ENCODE measurements at places on chromosomes 12 and 14.

DNA sequence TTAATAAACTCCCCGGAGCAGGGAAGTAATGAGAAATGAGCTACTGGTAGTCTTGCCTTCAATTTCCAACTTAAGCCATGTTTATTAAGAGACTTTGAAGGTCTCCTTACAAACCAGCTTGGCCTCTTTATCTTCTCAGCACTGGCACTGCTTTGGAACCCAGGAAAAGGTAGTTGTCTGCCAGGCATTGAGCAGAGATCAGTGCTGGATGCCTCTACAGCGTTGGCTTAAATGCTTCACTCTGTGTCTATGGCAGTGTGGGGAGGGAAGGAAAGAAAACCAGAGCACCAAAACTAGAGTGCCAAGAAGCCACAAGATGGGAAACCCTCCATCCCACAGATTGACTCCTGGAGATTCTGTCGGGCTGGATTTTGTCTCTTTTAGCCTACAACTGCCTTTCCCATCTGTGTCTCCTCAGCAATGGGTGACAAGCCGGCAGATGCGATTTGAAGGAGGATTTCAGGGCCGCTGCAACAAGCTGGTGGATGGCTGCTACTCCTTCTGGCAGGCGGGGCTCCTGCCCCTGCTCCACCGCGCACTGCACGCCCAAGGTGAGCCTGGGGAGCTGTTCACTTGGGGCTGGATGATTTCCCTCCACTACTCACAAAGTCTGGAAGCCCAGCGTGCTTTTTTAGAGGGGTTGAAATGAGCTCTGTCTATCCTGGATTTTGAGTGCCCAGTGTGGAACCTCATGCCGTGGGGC is 57.3 kb downstream of the FNTB start:
- no peak for DNase-seq

DNA sequence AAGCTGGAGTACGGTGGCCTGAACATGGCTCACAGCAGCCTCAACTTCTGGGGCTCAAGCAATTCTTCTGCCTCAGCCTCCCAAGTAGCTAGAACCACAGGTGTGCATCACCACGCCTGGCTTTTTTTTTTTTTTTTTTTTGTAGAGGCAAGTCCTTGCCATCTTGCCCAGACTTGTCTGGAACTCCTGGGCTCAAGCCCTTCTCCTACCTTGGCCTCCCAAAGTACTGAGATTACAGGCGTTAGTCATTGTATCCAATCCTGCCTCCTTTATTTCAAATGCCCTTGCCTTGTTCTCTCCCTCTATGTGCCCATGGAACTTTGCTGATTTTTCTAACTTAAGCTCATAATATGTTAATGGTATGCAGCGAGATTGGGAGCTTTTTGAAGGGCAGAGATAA is 49.2 kb upstream of the PRICKLE1 start:
- DNase-seq: no peak

- DNase-seq: no peak
Observed at GRCh38 chr14:23169622-23170021, 13.8 kb downstream of the SLC7A8 start.

GRCh38 chr12:108922918-108923317 is 43.0 kb downstream of the DAO start:
- no peak for DNase-seq

- DNase-seq: no peak
Observed at GRCh38 chr12:43029971-43030370, 440.4 kb upstream of the PRICKLE1 start.

- DNase-seq: peak; percentile 50
Observed at GRCh38 chr14:64196814-64197411, 97.3 kb downstream of the ESR2 start.

DNA sequence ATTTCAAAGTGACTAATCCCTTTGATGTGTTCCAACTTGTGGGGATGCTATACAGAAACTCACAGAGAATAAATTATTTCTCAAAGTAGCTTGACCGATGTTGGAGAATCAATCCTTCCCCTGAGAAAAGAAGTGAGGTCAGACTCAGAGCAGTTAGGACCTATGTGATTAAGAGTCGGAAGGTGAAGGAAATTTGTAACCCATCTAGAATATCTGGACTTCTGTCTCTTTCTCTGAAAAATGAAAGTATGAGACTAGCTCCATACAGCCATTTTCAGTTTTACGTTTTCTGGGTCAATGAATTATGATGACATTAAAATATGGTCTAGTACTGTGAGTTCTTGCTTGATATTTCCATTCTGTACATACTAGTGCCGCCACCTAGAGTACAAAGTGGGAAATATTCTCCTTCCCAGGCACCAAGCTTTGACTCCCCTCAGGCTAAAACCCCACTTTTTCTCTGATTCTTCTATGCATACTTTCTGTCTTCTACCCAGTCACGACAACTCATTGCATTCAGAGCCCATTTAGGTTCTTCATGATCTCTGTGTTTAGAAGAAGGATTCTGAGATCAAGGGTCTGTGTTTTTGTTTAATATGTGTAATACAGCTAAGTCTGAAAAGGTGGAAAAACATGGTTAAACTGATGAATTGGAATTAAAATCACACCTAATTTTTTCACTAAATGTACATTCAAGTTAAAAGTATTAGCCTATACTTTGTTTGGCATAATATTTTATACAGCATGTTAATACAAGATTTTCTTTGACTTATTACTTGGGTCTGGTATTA is 6.9 kb upstream of the NTS start:
- no peak for DNase-seq

- DNase-seq: no peak
Observed at GRCh38 chr12:88958153-88958552, 377.9 kb upstream of the KITLG start.

- no peak for DNase-seq
Observed at GRCh38 chr14:104278214-104278534, 139.8 kb downstream of the KIF26A start.

GRCh38 chr12:114293073-114293472 is 112.9 kb downstream of the TBX5 start:
- no peak for DNase-seq

GRCh38 chr12:112178796-112179195 is 53.4 kb downstream of the TRAFD1 start:
- DNase-seq: no peak

DNA sequence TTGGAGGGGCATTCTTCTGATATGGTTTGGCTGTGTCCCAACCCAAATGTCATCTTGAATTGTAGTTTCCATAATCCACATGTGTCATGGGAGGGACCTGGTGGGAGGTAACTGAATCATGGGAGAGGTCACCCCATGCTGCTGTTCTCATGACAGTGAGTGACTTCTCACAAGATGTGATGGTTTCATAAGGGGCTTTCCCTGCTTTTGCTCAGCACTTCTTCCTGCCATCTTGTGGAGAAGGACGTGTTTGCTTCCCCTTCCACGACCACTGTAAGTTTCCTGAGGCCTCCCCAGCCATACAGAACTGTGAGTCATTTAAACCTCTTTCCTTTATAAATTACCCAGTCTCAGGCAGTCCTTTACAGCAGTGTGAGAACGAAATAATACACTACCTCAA is 382.4 kb downstream of the VRK1 start:
- DNase-seq: no peak

- peak; percentile 37 for DNase-seq
Observed at GRCh38 chr12:40158592-40159111, 52.8 kb upstream of the SLC2A13 start.

- no peak for DNase-seq
Observed at GRCh38 chr12:79275631-79276030, 411.1 kb downstream of the SYT1 start.

- no peak for DNase-seq
Observed at GRCh38 chr12:102642199-102642598, 161.8 kb upstream of the IGF1 start.

- no peak for DNase-seq
Observed at GRCh38 chr14:55240526-55241178, 30.6 kb upstream of the FBXO34 start.

DNA sequence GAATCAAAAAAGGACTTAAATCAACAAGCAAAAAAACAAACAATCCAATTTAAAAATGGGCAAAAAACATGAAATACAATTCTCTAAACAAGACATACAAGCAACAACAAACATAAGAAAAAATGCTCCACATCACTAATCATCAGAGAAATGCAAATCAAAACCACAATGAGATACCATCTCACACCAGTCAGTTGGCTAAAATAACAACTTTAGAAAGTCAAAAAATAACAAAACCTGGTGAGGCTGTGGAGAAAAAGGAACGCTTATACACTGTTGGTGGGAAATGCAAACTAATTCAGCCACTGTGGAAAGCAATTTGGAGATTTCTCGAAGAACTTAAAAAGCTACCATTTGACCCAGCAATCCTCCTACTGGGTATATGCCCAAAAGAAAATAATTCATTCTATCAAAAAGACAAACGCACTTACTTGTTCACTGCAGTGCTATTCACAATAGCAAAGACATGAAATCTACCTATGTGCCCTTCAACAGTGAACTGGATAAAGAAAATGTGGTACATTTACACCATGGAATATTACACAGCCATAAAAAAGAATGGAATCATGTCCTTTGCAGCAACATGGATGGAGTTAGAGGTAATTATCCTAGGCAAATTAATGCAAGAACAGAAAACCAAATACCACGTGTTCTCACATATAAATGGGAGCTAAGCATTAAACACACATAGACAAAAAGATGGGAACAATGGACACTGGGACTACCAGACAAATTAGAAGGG is 26.9 kb downstream of the PRKD1 start:
- DNase-seq: no peak

DNA sequence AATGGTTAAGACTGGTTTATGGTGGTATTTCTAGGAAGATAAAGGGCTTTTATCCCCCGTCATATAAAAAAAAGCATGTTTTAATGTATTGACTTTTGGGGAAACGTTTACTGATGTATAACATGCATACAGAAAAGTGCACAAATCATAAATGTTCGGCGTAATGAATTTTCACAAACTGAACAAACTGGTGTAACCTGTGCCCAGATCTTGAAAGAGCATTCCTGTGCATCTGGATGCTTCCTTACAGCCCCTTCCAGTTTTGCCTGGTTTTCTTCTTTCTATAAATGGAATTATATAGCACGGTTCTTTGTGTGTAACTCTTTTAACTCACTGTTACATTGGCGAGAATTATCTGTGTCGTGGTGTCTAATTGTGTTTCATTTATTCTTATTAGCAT is 693.8 kb upstream of the TBX3 start:
- DNase-seq: no peak

DNA sequence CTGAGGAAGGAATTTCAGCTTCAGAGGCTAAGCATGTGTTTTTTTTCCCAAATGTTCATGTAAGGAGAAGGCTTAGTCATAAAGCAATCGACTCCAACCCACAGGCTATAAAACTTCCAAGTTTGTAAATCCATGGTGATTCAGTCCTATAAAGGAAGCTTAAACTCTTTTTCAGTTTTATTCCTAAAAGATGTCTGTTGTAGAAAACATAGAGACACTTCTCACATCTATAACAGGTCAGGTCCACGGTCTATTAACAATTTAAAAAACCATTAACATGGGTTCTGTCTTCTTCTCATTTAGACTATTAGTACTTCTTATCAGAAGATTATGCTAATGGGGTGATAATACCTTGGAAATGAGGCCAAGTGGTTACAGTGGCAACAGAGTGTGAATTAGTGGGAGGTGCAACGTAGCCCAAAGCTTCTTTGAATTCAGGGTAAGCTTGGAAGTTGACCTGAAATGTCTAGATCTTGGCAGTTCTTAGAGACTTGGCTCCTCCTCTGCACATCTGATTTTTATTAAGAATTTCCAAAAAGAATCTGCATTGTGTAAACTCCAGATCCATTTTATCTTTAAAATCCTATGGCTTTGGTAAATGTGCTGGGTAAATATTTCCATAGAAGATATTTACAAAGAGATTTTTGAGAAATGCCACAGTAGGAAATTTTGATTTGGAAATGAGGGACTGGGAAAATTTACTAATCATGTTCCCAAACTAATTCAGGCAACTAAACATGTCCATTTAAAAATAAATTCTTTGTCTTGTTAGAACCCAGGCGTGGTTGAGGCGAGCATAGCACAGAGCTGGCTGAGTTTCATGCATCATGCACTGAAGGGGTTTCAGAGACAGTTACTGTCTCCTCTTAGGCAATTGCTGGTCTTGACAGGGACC is 86.4 kb downstream of the EML1 start:
- DNase-seq: no peak

DNA sequence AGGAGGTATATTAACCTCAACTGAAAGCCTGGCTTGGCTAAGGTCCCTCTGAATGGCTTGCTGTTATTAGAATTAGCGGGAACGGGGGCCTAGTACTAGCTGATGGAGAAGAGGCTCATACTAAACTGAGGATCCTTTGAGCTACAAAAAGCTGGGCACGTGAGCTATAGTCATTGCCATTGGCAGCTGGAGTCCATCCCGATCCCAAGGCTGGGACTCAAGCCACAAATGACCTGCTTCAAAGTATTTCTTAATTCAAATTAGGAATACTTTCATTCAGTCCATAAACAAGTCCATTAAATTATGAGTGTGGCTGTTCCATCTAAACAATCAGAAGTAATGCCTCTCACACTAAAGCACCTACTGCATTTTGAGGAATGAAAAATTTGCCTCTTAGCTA is 114.5 kb downstream of the DACT1 start:
- DNase-seq: no peak

DNA sequence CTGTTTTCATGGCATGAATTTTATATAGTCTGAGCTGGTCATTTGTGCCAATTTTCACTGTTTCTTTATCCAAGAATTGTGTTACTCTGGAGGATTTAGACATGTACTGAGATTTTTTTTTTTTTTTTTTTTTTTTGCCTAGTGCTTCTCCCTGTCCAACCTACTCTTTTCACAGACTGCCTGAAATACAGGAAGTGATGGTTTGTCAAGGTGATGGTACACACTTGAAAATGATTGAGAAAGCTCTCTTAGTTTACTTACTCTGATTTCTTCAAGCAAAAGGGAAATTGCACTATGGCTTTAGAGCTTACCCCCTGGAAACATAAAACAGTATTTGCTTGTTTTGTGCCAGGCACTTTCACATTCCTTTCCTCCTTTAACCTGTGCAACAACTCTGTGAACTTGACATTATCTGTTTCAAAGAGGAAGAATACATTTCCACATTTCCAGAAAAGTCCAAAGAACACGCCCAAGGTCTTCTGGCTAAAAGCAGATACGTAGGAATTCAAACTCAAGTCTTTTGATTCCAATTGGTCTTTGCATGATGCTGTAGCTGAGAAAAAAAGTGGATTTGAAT is 181.1 kb downstream of the SLC15A5 start:
- no peak for DNase-seq

- DNase-seq: no peak
Observed at GRCh38 chr12:51692016-51692415, 101.0 kb downstream of the SCN8A start.

Measured in CD4-positive, alpha-beta T cell treated with Interferon gamma for 1 hour (primary cell).